ENCODE measurements at places on chromosomes 6 and 20.

- no peak for DNase-seq
These were observed 250.8 kb downstream of the CDH26 start for GRCh38 chr20:60209048-60209447.

GRCh38 chr6:149020319-149020718 is 273.5 kb downstream of the UST start:
- peak; percentile 8 for DNase-seq

GRCh38 chr6:6724539-6725467 is 136.3 kb downstream of the LY86 start:
- peak; percentile 55 for DNase-seq

DNA sequence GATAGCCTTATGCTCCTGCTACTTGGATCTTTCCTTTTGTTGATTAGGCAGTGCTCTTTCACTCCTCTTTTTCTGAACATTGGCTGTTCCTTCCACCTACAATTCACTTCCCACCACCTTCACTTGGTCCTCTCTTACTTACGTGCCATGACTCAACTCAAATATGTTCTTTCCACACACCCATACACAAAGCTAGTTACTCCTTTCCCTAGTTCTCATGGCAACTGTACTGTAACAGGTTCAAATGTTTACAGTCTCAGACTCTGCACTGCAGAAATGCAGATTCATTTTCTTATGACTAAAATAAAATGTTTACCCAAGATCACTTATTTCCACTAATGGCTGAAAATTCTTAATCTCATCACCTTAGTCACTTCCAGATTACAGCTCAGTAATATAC is 174.0 kb upstream of the TSHZ2 start:
- no peak for DNase-seq

DNA sequence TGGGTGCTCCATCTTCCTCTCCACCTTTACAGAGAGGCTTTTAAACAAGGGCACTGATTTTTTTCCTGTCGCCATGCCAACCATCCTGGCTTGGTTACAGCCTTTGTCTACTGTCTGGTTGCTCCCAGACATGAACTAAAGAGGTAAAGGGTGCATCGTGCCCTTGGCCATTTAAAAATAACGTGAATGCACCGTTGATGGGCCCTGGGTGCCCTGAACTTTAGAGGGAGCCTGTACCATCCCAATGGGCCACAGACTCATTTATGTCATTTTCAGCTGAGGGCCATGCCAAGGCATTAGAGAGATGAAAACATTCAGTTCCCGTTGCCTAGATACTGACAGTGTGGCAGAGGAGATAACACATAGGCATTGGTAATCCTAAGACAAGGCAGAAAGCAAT is 23.3 kb downstream of the TMC2 start:
- DNase-seq, result no peak

GRCh38 chr20:15191082-15191723 is 853.8 kb upstream of the FLRT3 start:
- DNase-seq, result no peak

DNA sequence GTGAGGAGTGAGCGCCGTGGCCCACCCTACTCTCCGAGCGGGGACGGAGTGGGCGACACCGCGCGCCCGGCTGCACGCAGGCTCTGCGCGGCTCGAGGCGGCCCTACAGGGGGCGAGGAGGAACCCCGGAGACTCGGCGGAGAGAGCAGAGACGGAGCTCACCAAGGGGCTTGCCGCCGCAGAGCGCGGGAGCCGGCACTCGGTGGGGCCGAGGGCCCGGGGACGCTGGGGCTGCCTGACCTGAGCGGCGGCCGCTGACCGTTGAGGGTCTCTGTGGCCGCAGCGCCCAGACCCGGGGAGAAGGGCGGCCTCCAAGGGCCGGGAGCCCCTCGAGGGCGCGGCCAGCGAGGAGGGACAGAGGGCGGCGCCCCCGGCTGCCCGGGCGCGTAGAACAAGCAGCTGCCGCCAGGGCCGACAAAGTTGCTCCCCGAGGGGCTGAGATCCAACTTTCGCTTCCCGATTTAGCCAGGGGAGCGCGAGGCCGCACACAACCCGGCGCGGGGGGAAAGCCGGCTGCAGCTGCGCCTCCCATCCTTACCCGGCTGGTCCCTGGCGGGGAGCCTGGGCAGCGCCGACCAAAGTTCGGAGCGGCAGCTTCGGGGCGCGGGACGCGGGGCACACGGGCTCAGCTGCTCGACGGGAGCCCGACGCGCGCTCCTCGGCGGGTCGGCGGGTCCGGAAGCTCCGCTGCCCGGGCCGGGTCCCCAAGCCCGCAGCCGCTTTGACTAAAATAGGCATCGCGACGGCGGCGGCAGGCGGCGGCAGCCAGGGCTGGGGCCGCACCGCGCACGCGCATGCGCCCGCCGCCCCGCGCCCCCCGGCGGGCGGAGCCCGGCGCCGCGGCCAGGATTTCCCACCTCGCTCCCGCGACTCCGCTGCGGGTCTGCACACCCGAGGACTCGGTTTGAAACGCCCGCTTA is 43.1 kb downstream of the POPDC3 start:
- DNase-seq, result peak; percentile 55

DNA sequence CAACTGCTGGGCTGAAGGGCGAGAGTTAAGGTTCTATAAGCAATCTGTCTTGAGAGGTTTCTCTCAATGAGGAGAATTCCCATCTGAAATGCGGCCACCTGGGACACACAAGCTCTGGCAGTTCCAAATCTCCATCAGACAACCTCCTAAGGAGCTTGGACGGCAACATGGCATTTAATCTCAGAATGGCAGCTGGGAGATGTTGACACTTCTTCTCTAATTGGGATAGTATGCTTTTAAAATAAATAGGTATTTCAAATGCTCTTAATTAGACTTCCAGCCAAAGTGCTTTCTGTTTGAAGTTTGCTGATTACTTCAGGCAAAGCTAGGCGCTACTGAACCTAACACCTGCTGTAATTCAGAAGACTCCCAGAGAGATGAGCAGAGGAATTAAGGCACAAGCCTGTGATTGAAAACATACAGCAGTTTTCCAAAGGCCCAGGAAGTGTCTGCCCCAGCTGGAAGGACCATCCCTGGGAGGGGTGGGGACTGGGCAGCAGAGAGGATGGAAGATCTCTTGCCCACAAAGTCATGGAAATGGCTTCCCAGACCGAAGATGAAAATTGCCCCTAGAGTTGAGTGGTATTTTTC is 59.1 kb upstream of the KCNK16 start:
- DNase-seq, result no peak

DNA sequence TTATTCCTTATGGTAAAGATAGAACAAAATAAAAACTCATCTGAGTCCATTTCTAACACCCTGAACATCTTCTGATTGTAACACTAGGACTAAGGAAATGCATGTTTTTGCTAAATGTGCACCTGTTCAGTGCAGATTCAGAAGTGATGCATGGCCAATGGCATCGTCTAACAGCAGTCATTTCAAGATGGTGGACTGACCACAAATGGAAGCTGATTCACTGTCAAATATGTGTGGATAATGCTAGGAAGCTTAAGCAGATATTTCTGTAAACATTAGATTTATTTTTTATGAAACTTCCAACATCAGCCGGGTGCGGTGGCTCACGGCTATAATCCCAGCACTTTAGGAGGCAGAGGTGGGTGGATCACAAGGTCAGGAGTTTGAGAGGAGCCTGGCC is 394.8 kb downstream of the SAMD5 start:
- DNase-seq, result no peak

DNA sequence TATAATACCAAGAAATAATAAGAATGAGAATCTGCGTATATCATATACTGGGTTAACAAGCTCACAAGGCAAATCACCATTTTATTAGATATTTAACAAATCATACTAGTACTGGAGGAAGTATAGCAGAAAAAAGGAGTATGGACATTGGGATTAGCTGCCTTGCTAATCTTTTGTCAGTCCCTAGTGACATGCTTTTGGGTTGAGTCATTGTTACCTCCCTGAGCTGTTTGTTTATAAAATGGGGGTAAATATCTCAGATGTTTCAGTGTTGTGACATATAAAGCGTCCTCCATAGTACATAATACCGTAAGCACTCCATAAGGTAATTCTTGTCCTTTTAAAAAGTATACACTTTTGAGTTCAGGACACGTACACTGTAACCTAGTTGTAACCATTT is 107.0 kb downstream of the ESR1 start:
- DNase-seq, result no peak

DNA sequence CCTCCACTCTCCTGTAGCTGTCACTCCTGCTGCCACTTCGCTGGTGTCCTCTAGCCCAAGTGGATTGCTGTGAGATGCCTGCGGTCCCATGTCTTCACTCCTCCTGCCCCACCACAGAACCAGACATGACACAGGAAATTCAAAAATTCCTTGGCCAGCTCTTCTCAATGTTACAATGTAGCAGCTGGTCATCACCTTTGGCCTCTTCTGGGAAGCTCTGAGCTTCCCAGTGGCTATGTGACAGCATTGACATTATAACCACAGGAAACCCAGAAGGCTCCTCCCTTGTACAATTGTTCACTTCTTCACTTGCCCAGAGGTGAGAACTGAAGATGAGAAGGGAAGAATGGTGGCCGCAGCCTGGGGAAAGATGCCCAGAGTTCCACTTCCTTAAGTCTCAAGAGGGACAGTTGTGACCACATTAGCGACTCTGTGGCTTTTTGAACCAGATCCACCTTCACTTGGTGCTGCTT is 76.1 kb upstream of the NAA20 start:
- DNase-seq, result no peak

DNA sequence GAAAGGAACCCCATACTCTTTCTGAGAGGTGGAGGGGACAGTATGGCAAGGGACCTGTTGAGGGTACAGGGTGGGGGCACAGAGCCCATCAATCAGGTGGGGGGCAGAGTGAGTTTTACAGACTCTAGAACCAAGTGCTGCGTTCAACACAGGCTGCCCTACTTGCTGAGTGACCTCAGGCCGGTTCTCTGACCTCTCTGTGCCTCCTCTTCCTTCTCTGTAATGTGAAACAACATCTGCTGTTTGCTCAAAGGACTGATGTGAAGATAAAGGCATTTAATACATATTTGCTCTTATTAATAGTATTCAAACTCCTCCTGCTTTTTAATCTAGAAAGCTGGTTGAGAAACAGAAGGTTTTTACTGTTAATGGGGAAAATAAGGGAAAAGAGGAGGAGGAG is 25.9 kb upstream of the APMAP start:
- no peak for DNase-seq

DNA sequence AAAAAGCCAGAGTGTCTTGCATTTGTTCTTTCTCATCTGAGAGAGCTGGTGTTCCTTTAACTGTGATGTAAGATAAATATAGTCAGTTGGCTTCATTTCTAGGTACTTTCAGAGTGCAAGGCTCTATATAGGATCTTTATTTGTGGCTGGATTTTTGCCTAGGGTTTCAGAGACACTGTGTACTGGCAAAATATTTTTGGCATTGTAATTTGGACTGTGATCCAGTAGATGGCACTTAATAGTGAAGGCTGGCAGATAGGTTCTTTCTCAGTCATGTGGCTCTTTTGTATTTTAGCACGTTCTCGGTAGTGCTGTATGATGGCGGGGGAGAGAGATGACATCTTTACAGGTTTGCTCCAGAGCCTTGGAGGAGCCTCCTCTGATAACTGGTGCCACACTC is 26.8 kb upstream of the SLC35B3 start:
- no peak for DNase-seq

GRCh38 chr6:124055395-124055794 is 251.7 kb downstream of the NKAIN2 start:
- no peak for DNase-seq

GRCh38 chr20:50410343-50410742 is 99.8 kb upstream of the PTPN1 start:
- DNase-seq, result no peak

DNA sequence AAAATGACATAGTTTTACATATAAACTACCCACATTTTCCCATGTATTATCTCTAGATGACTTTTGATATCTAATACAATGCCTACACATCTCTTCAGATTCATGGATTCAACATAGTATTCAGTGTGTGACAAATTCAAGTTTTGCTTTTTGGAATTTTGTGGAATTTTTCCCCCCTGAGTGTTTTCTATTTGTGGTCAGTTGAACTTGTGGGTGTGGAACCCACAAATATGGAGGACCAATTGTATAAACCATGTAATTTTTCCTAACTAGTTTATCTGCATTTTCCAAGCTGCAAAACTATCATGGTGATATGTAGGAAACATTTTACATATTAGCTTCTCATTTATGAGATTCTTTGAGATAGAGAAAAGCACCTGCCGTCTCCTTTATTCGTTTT is 374.3 kb upstream of the SOX4 start:
- no peak for DNase-seq

GRCh38 chr6:118216751-118217150 is 309.7 kb downstream of the SLC35F1 start:
- peak; percentile 89 for DNase-seq

- DNase-seq, result no peak
These were observed 8.8 kb downstream of the SRPK1 start for GRCh38 chr6:35911871-35912653.

DNA sequence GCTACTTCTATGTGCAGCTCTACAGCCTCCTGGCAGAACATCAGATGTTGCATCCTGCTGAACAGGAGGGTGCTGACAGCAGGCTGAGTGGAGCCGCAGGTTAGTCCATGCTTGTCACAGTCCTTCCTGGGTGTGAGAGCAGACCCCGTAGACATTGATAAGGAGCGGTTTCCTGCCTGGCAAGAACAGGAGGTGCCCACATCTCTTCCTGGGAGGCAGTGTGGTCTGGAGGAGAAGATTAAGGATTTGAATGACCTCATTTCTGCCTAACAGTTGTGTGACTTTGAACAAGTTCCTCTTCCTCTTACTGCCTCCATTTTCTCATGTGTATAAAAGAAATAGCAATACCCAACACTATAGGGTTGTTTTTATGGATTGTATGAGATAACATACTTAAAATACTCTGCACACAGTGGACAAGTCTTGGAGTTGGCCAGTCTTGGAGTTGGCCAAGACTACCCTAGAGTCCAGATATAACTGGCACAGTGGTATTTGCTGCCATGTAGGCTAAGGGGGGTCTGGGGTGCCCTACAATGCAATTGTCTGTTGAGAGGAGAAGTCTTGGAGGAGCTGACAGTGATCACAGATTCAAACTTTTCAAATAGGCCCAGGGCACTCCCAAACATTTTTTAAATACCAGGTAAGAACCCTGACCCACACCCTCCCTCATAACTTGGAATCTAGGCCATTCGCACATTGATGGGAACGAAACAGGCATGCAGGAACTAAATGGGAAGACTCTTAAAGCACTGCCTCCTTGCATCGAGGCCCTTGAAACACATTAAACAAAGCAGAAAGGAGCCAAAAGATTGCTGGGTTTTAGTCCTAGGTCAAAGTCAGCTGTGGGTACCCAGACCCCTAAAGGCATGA is 32.6 kb upstream of the TBC1D7 start:
- DNase-seq, result no peak

- DNase-seq, result no peak
These were observed 57.8 kb upstream of the ATXN1 start for GRCh38 chr6:16818992-16819626.

- no peak for DNase-seq
These were observed 154.8 kb upstream of the KCNQ5 start for GRCh38 chr6:72466971-72467566.

- no peak for DNase-seq
These were observed 71.3 kb downstream of the DZANK1 start for GRCh38 chr20:18395544-18395943.

- DNase-seq, result no peak
These were observed 47.9 kb downstream of the KHDC1L start for GRCh38 chr6:73177221-73177944.

- DNase-seq, result peak; percentile 37
These were observed 75.4 kb downstream of the RPP40 start for GRCh38 chr6:4928426-4928825.

GRCh38 chr6:38349221-38349620 is 290.5 kb downstream of the BTBD9 start:
- no peak for DNase-seq

- peak; percentile 40 for DNase-seq
These were observed 15.9 kb upstream of the PCSK2 start for GRCh38 chr20:17210983-17211382.

- no peak for DNase-seq
These were observed 709.8 kb downstream of the EPM2A start for GRCh38 chr6:145025488-145025887.
